ENCODE measurements at places on chromosomes 2 and 18.

DNA sequence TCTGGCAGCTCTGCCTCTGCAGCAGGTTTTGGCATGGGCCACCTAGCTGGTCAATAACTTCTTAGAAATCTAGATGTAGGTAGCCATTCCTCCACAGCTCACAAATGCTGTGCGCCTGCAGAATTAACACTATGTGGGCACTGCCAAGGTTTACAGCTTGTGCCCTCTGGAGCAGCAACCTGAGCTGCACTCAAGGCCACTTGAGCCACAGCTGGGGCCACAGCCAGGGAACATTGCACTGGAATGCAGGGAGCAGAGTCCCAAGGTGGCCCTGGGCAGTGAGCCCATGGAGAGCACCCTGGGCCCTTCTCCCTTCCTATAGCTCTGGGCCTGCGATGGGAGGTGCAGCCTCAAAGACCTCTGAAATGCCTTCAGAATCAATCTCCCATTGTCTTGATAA is 365.3 kb downstream of the SATB2 start:
- DNase-seq: no peak

- no peak for DNase-seq
Observed at GRCh38 chr18:26255695-26256622, 29.7 kb downstream of the TAF4B start.

DNA sequence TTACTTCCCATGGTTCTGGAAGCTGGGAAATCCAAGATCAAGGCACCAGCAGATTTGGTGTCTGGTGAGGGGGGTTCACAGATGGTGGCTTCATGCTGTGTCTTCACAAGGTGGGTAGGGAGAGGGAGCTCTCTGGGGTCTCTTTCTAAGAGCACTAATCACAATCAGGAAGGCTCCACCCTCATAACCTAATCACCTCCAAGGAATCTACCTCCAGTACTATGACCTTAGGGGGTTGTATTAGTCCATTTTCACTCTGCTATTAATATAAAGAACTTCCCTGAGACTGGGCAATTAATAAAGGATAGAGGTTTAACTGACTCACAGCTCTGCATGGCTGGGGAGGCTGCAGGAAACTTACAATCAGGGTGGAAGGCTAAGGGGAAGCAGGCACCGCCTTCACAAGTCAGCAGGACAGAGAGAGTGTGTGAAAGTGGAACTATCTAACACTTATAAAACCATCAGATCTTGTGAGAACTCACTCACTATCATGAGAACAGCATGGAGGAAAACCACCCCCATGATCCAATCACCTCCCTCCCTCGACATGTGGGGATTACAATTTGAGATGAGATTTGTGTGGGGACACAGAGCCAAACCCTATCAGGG is 17.6 kb downstream of the TBC1D8 start:
- no peak for DNase-seq

- no peak for DNase-seq
Observed at GRCh38 chr18:58639751-58640427, 11.0 kb upstream of the ALPK2 start.

- no peak for DNase-seq
Observed at GRCh38 chr2:69743847-69744264, 1.9 kb downstream of the ANXA4 start.

DNA sequence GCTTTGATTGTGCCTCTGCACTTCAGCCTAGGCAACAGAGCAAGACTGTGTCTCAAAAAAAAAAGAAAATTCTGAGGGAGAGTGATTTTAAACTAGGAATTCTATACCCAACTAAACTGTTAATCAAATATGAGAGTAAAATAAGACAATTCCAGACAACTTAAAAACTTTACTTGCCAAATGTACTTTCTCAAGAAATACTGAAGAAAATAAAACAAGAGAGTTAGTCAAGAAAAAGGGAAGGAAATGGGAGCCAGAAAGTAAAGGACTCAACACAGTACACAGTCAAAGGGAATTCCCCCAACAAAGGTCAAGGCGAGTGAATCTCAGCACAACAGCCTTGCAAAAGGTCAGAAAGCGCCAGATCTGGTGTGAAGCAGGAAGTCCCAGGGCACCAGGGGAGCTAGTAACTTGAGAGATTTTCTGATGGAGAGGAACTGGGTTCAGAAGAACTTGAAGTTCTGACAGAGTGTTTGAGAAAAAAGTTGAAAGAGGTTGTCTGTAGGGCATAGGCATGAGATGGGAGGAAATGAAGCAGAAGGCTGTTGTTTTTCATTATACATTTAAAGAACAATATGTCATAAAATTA is 22.6 kb upstream of the TBC1D8 start:
- DNase-seq: no peak

- DNase-seq: no peak
Observed at GRCh38 chr2:216428618-216429350, 16.5 kb downstream of the SMARCAL1 start.

DNA sequence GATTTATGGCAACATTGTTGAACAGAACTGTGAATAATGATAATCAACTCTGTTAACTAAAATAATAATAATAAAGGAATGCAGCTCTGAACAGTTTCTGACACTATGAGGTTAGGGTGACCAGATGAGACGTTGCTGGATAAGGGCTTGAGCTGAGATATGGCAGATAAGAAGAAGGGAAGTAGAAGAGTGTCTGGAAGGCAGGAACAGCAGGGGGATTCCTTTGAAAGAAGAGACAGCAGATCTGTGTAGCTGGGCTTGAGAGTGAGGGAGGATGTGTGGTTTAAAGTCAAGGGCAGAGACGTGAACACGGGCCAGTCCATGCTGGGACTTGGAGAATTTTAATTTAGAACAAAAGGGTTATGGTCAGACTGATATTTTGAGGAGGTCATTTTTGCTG is 273.1 kb upstream of the SLC14A2 start:
- no peak for DNase-seq

DNA sequence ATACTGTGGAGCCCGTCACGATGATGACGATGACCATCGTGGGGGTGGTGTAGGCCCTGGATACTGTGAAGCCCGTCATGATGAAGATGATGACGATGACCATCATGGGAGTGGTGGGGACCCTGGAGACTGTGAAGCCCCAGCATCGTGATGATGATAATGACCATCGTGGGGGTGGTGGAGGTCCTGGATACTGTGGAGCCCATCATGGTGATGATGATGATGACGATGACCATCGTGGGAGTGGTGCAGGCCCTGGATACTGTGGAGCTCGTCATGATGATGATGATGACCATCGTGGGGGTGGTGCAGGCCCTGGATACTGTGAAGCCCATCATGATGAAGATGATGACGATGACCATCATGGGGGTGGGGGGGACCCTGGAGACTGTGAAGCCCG is 81.0 kb upstream of the SALL3 start:
- no peak for DNase-seq

- DNase-seq: no peak
Observed at GRCh38 chr2:128630974-128631697, 312.5 kb upstream of the HS6ST1 start.

GRCh38 chr2:56729212-56729611 is 545.4 kb downstream of the CCDC85A start:
- no peak for DNase-seq

DNA sequence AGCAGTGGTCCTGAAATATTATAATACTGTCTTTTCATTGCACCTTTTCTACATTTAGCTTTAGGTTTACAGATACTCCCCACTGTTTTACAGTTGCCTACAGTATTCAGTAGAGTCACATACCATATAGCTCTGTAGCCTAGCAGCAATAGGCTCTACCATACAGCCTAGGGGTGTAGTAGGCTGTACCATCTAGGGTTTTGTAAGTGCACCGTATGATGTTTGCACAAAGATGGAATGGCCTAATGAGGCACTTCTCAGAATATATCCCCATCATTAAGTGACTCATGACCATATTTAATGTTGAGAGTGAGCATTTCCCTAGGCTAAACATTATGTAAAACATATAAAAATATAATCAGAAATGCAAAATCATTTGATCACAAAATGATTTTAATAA is 511.3 kb upstream of the RAB12 start:
- no peak for DNase-seq

All from stimulated activated CD8-positive, alpha-beta memory T cell treated with anti-CD3 and anti-CD28 coated beads, Interleukin-15, amount 100 ng/mL, for 24 hours (primary cell).